ENCODE measurements at places on chromosomes 2 and 18.

- DNase-seq, result no peak
These were observed 77.0 kb upstream of the LGALSL start for GRCh38 chr2:64376926-64377325.

GRCh38 chr2:118055512-118056164, 32.6 kb upstream of the INSIG2 start:
- no peak for DNase-seq

DNA sequence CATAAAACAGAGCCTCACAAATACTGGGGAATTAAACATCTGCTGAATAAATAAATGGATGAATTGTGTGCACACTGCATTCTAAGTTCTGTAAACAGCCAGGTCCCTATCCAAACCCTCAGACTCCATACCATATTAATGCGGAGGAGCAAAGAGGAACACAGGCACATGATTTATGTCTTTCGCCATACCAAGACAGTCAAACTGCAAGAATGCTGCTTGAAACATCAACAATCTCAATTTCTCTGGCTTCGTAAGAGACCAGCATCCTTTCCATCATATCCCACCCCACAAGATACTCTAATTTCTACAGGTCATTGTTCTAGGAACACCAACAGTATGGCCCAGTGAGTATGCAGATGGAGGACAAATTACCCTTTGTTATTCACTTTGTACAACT, 15.0 kb downstream of the KANSL3 start:
- no peak for DNase-seq

GRCh38 chr18:72207280-72207679, 336.9 kb downstream of the CBLN2 start:
- no peak for DNase-seq

DNA sequence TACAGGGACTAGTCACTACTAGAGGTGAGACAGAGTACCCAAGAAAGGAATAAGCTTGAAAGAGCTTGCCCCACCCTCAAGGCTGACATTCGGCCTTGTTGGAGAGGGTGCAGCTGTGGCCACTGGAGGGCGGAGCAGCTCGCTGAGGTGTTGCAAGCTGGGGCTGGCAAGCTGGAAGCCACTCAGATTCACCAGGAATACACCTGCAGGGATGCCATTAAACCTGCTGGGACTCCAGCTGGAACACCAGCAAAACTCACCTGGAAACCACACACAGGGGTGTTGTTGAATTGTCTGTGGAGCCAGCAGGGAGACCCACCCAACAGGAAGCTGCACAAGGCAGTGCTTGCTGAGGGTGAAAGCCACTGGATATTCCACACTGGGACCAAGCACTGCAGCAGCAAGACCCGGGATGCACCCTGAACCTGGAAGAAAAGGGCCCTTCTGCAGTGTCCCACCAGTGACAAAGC, 26.1 kb downstream of the KCTD18 start:
- peak; percentile 4 for DNase-seq

- DNase-seq, result no peak
These were observed 181.1 kb downstream of the NEDD4L start for GRCh38 chr18:58225101-58225500.

GRCh38 chr18:58378411-58379379, 250.2 kb downstream of the ALPK2 start:
- no peak for DNase-seq

- DNase-seq, result no peak
These were observed 308.2 kb downstream of the DCC start for GRCh38 chr18:52648201-52648600.

DNA sequence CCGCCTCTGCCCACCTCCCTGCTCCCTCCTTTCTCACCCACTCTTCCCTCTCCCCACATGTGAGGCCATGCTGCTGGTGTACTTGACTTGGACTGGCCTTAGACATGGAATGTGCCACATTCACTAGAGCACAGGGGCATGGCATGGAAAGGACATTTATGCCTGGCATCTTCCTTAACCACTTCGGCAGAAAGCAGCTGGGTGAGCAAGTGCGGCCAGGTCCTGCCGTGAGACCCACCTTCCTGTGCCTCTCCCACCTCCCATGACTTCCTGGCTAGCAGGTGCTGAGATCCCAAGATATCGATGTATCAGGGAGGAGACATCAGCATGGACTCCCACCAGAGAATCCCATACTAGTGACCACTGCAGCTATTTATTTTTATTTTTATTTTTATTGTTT, 13.0 kb downstream of the GPR55 start:
- DNase-seq, result no peak

- DNase-seq, result no peak
These were observed 89.4 kb upstream of the VRK2 start for GRCh38 chr2:57957238-57957637.

- DNase-seq, result no peak
These were observed 3.0 kb downstream of the CTIF start for GRCh38 chr18:48541747-48542400.

GRCh38 chr18:66575263-66575662, 28.6 kb downstream of the CDH19 start:
- DNase-seq, result no peak

DNA sequence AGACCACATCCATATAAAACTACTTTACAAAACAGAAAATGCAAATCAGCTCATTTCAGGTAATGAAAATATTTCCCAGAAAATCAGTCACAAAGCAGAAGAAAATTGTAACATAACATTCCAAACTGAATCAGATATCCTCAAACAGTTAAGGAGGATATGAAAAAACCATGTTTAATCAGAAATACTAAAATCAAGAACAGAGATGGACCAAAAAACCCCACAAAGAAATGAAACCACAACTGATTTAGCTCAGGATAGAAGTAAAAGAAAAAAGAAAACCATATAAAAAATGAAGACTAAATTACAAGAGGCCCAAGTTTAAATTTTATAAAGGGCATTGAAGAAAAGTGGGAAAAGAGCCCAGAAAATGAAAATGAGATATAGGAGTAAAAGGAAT, 102.9 kb downstream of the RAB3GAP1 start:
- DNase-seq, result no peak

DNA sequence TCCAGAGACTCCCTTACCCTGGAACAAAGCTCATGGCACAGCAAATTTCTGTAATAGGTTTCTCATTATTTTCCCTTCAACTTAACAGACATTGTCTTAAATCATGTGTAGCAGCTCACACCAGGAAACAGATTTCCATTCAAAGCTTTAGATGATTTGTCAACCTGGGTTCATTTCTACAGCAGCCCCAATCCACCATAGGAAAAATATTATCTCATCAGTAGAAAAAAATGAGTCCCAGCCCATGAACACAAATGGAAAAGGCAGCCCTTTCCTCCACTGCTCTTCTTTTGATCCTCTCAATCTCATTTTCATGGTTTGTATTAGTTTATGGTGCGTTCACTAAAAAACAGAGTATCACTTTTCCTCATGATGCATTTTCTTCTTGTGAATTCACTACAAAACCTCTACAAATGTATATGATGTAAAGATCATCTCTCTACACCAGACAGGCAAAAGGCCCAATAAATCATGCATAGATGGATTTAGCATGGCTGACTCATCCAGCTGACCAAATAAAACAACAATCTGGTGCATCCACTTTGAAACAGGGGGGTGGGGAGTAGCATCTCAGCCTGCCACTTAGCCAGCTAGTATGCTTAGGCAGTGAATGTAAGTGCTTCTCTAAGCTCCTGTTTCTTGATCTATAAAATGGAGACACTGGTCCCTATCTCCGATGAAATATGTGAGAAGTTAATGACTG, 78.6 kb downstream of the SATB2 start:
- DNase-seq, result peak; percentile 36

GRCh38 chr2:169976335-169976851, 149.1 kb downstream of the UBR3 start:
- DNase-seq, result no peak

- DNase-seq, result no peak
These were observed 743.3 kb downstream of the SLC4A3 start for GRCh38 chr2:220370764-220371163.

DNA sequence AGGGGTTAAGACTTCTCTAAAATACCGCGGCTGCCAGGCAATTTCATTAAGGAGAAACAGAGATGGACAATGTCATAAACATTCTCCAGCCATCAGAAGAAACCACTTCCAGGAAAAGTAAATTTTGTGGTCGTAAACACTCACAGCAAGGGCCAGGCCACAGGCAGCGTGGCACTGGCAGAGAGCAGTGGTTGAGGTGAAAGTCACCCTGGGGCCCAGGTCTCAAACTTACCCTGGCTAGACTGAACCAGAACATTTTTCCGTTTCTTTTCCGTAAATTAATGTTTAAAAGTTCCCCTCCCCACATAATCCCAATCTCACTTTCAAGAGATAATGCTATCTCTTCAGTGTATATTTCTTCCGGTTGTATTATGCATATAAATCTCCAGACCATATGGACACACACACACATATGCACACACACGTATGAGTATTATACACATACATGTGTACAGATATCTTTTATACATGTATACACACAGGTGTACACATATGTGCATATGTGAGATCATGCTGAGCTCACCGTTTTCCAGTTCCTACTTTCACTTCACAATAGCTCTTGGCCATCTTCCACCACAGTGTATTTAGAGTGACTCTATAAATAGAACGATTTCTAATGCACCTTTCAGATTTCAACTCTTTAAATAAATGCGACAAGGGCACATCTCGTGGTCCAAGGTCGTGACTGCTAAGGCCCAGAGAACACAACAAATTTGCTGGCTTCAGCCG, 90.1 kb downstream of the MALT1 start:
- DNase-seq, result no peak

- DNase-seq, result no peak
These were observed 68.8 kb downstream of the LDLRAD4 start for GRCh38 chr18:13287372-13287771.

DNA sequence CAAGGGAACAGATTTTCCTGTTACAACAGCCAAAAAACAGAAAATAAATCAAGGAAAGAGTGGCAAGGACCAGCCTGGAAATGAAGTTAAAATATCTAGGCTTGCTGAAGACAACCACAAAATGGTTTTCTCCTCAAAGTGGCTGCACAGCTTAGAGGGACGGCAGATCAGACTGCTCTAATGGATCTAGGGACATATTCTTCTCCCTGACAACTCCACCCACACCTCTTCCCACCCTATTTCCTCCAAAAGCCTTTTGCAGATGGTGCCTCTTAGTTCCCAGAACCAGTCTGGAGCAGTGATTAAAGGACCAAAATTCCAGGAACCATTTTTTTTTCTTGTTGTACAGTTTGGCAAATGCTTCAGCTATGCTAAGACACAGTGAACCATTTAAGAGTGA, 220.2 kb upstream of the SIX2 start:
- no peak for DNase-seq

DNA sequence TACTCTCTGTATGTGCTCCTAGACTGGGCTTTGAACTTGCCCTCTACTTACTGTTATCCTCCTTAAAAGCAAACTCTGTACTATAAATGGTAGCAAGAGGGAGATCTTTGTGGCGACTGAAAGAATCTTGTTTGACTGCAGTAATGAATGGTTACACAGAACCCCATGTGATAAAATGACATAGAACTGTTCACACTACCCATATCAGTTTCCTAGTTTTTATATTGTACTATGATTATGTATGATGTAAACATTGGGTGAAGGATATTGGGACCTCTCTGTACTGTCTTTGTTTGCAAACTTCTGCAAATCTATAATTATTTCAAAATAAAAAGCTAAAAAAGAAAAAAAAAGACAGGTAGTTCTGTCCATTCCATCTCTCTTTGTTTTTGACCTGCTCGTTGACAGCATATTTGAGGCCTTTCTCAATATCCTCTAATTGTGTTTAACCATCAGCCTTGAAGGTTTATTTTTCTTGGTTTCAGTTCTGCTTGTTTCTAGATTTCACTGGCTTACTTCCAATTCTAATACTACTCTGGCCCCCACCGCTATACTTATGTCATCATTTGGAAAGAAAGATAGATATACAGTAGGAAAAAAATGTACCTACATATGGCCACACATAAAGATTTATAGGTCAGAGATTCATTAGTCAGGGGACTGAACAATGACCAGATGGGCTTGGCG, 79.2 kb upstream of the MYO3B start:
- no peak for DNase-seq

DNA sequence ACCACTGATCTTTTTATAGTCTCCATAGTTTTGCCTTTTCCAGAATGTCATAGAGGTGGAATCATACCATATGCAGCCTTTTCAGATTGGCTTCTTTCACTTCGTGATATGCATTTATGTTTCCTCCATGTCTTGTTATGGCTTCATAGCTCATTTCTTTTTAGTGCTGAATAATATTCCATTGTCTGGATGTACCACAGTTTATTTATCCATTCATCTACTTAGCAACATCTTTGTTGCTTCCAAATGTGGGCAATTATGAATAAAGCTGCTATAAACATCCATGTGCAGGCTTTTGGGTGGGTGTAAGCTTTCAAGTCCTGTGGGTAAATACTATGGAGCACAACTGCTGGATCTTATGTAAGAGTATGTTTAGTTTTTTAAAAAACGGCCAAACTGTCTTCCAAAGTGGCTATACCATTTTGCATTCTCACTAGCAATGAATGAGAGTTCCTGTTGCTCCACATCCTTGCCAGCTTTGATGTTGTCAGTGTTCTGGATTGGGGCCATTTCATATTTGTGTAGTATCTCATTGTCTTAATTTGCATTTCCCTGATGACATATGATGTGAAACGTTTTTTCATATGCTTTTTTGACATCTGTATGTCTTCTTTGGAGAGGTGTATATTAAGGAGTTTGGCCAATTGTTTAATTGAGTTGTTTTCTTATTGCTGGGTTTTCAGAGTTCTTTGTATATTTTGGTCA, 20.6 kb downstream of the STPG4 start:
- no peak for DNase-seq

DNA sequence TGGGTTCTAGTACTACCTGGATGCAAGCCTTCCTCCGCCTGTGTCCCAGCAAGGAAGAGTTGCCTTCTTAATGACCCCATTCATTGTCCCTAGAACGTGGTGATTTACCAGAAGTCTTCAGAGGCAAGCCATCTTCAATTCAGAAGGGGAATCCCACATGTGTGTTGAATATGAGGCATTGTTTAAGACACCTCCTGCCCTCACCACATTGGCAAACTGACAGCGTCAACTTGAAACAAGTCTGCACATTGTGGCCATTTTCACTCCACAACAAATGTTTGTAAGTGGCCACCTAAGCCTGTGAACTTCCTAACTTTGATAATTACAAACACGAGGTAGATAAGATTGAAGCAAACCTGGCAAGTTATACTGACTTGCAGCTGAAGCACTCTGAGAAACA, 83.7 kb downstream of the TCF7L1 start:
- no peak for DNase-seq

GRCh38 chr2:224576088-224576715, 9.0 kb downstream of the CUL3 start:
- no peak for DNase-seq

- no peak for DNase-seq
These were observed 77.8 kb upstream of the TFCP2L1 start for GRCh38 chr2:121362774-121363173.

All from HS-27A (cell line).